ENCODE measurements at places on chromosomes 6 and 20. TPM values are rescaled to one million over a fixed set of nuclear protein-coding genes. Genes with fewer than 3 reads are reported as not detected.

Gene TEAD3
- total RNA-seq, result 7.1 TPM

Gene CALHM4
- 0.39 TPM for total RNA-seq

Gene WRNIP1
- total RNA-seq, result 63.4 TPM

Gene SSTR4
- not detected for total RNA-seq

Gene OTOR
- not detected for total RNA-seq

Gene ZNF334
- total RNA-seq, result 0.14 TPM

Gene SGK1
- total RNA-seq, result 47.5 TPM

Measured in H4 (cell line).